Stimulated activated CD8-positive, alpha-beta memory T cell treated with anti-CD3 and anti-CD28 coated beads, Interleukin-15, amount 100 ng/mL, for 1 hour (primary cell): ENCODE measurements at places on chromosomes 7 and 10.

DNA sequence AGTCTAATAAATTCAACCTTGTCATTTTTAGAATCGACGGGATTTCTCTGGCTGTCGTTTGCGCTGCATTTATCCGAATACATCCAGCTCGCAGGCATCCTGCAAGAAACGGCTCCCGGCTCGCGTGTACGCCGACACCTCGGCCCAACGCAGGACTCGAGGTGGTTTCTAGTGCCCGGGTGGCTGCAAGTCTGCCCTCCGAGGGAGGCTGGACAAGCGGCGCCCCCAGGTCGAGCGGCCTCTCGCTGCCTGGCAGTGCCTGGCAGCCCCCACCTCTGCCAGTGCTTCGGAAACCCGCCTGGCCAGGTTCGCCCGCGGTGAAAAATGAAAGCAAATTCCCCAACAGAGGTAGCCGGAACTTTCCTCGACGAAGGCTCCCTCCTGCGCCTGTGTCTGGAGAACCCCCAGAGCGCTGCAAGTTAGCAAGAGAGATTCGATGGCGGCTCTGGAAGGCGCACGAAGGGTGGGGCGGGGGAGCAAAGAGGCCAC, 5.7 kb upstream of the ZNF503 start:
- DNase-seq: no peak

GRCh38 chr10:44818701-44819127, 92.4 kb upstream of the TMEM72 start:
- no peak for DNase-seq

DNA sequence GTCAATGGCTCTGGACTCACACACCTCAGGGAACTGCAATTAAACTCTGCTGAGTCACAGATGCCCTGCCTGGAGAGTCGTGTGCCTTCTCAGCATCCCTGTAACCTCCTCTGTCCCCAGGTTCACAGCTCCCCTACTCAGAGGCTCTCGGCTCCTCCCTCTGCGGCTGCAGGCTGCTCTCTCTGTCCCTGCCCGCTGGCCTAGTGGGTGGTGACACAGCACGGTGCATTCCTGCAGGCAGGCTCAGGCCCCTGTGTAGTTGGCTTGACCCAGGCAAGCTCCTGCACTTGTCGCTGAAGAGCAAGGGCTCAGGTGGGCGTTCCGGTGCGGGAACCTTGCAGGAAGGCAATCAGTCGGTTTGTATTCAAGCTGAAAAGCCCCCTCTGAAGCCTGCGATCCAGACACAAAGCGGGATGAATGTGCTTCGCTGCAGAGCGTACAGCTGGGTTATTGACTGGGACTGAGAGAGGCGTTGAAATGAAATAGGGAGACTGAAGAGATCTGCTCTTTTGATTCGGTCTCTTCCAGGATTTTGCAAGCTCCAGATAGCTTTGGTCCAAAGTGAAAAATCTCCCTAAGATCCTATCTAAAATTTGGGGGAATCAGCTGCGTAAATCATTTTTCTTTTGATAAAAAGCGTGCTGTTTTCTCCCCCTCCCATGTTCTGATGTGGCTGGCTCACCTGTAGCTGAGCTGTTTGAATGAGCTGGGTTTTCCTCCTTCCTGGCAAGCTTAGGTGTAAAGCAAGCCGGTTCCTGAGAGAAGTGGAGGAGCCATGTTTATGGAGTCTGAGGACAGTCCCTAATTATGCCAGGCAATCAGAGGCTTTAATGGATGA, 208.7 kb upstream of the PHYHIPL start:
- DNase-seq: no peak

DNA sequence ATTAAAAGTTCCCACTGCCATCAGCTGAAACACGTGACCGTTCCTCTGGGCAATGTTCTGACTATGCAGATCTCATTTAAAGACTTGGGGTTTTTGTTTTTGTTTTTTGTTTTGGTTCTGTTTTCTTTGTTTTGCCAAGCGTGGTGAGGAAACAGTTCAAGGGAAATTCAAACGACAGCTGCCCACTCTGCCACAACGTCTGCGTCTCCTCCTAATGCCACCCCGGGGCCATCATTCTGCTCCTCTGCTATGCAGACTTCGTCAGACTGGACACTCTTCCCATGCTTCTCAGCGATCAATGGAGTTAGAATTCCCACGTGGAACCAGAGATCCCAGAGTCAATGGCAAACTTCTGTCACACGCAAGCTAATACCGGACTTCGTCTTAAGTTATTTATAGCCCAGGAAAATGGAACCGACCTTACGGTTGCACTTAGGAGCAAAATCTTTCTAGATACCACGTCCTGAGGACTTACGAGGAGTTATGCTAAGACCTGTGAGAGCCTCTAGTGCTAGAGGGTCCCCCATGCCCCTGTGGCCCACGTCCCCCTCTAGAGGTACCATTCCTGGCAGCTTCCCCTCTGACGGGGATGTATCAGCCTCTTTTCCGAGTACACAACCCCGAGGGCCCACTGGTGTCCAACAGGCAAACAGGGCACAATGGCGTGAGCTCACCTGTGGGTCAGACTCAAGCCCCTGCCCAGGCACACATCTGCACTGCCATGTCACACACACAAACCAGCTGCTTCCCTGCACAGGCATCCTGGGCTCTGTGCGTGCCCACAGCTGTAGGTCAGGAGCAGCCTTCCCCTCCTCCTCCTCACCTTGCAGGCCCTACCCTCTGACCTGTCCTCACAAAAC, 24.4 kb downstream of the EBF3 start:
- DNase-seq: no peak

GRCh38 chr7:42091461-42092291, 145.3 kb downstream of the GLI3 start:
- DNase-seq: no peak

- DNase-seq: no peak
Observed at GRCh38 chr10:34343764-34344163, 471.3 kb downstream of the PARD3 start.

DNA sequence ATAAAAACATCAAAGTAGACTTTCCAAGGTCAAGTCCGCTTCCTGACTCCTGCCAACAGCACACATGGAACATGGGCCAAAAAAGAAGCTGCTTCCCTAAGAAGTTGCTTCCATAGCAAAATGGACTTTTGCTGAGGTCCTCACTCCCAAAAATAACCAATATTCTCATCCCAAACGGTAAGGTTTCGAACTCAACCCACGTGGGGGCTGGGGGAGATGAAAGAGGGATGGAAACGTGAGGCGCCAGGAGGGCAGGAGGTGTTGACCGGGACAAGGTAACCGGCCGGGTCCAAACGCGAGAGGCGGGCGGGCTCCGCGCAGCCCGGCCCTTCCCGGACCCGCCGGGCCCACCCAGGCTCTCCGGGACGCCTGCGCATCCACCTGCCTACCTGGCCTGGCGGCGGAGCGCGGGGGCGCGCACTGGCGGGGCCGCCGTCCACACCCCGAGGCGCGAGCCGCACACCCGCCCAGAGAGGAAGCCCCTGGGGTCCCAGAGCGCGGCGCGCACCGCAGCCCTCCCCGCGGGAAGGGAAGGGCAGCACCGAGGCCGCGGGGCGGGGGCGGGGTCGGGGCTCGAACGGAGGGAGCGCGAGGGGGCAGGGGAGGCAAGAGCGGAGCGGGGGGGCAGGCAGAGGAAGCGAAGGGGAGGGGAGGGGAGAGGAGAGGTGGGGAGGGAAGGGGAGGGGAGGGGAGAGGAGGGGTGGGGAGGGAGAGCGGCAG, 742 bp downstream of the LMBR1 start:
- peak; percentile 32 for DNase-seq

- DNase-seq: no peak
Observed at GRCh38 chr10:113161066-113161465, 211.0 kb downstream of the TCF7L2 start.

DNA sequence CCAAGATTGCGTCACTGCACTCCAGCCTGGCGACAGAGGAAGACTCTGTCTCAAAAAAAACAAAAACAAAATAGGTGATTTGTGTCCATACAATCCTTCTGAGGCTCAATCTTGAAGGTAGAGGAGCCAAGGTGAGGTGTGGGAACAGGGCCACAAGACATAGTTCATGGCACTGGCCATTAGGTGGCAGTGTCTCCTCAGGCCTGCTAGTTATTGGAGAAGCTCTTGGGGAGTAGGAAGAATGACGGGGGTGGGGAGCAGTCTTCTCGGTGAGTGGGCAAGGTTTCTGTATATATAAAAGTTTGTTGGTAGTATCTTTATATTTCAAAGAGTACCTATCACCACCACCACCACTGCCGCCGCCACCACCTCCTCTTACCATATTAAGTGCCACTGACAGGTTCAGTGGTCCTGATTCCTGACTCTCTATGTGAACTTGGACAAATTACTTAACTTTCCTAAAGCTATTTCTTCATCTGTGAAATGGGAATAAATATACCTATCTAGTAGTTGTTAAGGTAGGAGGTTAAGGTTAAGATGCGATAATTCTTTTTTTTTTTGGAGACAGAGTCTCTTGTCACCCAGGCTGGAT, 24.0 kb downstream of the CCSER2 start:
- peak; percentile 41 for DNase-seq

DNA sequence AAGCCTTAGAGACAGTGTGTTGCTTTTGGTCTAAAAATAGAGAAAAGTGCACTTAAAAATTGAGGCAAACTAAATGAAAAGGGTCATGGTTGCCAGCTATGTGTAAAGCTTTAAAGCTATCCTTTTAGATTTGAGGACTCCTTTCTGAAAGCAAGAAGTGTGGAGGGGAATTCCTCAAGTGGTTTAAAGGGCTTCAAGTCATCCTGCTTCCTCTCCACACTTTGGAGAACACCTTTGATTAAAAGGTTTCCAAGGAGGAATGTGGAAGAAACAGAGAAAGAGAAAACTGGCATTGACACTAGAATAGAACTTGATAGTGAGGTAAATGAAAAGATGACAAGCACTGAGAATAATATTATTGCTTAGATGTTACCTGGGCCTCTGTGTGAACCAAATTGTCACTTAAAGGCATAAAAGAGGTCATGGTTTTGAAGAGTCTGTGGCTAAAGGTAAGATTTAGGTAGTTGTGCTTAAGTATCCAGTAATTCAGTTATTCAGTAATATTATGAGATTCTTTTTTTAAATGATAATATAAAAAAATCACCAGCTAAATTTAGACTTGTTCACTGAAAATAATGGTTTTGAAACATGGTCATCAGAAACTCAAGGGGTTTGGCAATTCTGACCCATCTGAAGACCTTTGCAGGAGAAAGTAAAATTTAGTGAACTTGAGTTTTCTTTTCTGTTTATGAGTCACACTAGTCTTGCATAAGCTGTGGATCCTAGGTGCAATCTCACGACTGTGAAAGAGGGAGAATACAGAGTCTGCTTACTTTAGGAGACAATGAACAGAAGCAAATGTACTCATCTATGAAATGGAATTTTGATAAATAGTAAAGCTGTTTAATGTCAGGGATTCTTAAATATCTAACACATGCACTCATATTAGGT, 466.0 kb downstream of the KIF20B start:
- no peak for DNase-seq

DNA sequence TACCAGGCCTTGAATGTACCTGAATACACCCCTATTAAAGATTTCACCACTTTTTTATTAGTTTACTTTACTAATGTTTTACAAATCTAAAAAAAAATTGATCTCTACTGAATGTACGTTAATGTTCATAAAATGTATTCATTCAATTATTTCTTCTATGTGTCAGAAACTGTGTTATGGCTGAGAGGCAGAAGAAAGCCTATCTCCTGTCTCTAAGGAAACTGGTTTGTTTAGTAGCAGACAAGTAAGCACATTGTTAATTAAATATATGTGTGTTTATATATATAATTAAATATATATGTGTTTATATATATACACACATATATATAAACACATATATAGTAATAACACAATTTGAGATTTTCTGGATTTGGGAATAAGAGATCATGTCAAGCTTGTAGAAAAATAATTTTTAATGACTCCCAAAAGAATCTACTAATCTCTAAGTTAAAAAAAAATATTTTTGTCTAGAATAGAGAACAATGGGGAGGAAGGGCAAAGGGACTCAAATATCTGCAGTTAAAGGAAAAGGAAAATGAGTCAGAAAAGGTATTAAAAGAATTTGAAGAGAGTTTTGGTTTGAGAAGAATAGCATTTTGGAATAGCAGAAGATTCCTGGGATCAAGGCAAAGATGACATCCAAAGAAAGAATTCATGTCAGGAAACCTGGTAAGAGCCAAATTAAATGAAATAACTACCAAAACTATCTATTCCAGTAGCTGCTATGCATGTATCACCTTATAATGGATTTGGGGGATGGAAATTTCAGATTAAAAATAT, 92.1 kb downstream of the CH25H start:
- DNase-seq: no peak

DNA sequence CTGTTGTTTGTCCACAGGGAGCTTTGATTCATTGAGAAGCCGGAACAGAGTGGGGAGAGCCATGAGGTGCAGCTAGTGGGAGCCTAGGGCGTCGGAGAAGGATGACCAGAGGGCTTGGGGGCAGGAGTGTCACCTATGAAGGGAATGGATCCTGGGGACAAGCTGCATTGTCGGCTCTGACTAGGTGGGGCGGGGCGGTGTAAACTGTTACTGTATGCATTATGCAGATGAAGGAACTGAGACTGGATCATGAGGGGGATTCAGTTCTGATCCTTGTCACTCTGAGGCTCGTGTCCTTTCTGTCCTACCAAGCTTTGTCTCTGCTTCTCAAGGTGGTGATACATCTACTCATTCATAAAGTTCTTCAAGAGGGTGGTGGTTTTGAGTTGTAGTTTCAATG, 39.9 kb upstream of the MMD2 start:
- DNase-seq: no peak

- DNase-seq: no peak
Observed at GRCh38 chr10:122148876-122149560, 122.1 kb upstream of the BTBD16 start.

GRCh38 chr7:22931011-22931410, 82.9 kb downstream of the HYCC1 start:
- DNase-seq: no peak

- DNase-seq: no peak
Observed at GRCh38 chr7:125423458-125424155, 494.0 kb upstream of the POT1 start.

DNA sequence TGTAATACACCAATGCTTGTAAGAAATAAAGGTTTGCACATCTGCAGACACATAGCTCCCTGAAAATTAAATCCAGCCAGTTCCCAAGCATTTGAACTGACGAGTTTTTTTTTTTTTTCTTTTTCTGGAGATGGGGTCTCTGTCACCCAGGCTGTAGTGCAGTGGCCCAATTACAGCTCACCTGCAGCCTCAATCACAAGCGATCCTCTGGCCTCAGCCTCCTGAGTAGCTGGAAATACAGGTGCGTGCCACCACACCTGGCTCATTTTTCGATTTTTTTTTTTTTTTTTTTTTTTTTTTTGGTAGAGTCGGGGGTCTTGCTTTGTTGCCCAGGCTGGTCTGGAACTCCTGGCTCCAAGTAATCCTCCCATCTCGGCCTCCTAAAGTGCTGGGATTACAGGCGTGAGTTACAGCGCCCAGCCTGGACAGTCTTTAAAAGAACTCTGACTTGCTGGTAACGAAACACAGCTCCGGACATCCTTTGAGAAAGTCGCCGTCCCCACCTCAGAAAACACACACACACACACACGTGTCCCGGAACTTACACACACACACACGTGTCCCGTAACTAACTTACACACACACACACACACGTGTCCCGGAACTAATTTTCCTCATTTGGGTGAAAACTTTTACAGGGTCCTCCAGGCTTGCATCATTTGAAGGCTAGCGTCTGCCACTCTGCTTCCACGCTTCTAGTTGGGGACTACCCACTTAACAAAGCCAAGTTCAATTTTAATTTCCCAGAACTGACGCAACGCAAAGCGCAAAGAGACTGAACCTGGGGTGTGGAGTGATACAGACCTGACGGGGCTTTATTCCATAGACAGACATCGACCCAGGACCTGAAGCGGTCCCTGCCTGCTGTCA, 18.6 kb downstream of the OCM2 start:
- DNase-seq: peak; percentile 4
